ENCODE measurements at places on chromosomes 1 and 21.

DNA sequence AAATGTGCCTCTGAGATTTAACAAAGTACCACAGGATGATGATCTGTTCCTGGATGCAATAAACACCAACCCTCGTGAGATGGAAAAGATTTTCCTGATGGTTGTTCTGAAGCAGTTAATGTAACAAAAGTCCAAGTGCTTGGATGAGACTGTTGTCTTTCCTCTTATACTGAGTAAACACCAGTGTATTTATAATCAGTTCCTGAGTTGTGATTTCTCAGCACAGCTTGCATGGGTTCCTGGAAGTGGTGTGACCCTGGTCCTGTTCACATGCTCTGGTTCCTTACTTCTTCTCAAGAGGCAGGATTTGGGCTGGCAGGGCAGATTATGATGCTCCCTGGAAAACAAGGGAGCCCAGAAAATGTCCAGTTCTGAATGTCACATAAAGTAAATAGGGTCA lies 208.2 kb upstream of the USP24 start:
- no peak for DNase-seq

DNA sequence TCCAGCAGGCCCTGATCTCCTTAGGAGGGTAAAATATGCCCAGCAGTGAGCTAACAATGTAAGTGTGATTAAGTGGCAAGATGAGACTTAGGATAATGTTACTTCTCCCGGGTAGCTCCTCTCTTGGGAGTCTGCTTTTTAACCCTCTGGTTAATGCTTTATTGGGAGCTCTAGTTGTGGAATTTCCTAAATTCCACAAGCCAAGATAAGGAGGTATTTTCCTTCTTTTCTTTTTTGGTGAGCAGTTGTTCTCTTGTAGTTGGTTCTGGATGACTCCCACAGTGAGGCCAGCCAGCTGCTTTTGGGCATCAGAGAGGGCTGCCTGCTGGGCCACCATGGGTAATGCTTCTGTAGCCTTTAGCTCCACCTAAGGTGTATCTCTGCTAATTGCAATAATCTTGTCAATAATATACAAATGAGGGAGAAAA lies 19.3 kb downstream of the C1orf52 start:
- no peak for DNase-seq

DNA sequence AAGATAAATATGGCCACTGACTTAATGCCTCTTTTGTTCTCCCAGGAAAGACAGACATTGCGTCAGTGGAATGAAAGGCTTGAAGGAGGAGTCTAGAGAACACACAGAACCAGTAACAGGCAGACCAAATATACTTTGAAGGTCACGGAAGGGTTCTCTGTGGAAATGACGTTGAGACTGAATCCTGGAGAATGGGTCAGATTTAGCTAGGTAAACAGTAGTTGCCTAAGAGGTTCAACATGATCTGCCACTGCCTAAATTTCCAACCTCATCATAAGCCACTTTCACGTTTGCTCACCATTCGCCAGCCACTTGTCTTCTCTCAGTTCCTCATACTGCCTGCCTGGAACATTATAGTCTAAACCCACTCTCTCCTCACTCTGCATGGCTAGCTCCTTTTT lies 20.5 kb downstream of the PLA2G4A start:
- no peak for DNase-seq

GRCh38 chr1:39729030-39729429 lies 9.7 kb upstream of the PPIE start:
- DNase-seq: no peak

- no peak for DNase-seq
Observed at GRCh38 chr1:32580348-32581017, 41.3 kb downstream of the ZBTB8A start.

DNA sequence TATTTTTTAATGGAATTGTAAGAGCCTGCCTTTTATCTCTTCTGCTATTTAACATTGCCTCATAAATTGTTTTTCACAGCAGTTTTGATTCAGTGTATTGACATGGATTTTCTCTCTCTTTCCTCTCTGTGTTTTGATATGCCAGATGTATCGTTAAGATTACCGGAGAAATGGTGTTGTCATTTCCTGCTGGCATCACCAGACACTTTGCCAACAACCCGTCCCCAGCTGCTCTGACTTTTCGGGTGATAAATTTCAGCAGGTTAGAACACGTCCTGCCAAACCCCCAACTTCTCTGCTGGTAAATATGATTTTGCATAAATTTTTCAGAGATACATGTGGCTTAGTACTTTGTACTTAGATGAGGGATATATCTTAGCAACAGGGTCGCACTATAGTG lies 23.1 kb upstream of the DYNLT5 start:
- DNase-seq: no peak

DNA sequence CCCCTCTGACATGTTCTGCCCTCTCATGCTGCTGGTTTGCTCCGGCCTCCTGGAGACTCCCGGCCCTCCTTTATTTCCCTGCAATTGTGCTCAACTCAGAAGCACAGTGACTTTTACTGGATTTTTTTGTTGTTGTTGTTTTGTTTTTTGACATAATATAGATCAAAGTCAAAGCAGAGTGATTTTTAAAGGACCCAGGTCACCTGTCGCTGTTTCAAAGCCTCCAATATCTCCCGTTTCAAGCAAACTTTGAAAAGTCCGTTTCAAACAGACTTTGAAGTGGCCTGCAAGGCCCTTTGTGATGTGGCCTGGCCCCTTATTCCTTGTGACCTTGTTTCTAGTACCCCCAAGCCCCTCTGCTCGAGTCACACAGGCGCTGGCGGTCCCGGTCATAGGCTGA lies 58.1 kb downstream of the TBCE start:
- no peak for DNase-seq

DNA sequence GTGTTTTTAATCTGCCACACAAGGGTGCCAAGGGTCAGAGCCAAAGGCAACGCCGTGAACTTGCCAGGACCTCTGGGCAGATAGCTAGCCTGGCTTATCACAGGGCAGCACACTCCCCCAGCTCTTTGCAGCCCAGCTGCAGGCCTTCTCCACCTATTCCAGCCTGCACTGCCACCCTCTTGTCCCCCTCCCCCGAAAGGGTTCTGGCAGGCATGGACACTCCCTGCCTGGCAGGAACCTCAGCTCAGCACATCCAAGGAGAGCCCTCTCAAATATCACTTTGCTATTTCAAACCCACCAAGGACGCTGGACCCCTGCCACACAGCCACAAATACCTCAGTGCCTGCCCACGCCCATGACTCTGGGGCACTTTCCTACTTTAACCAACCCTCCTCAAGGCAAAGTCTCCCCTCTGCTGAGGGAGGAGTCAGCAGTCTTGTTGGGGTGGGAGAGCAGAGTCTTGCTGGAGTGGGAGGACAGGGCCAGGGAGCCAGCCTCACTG lies 9.1 kb downstream of the SSBP3 start:
- no peak for DNase-seq

DNA sequence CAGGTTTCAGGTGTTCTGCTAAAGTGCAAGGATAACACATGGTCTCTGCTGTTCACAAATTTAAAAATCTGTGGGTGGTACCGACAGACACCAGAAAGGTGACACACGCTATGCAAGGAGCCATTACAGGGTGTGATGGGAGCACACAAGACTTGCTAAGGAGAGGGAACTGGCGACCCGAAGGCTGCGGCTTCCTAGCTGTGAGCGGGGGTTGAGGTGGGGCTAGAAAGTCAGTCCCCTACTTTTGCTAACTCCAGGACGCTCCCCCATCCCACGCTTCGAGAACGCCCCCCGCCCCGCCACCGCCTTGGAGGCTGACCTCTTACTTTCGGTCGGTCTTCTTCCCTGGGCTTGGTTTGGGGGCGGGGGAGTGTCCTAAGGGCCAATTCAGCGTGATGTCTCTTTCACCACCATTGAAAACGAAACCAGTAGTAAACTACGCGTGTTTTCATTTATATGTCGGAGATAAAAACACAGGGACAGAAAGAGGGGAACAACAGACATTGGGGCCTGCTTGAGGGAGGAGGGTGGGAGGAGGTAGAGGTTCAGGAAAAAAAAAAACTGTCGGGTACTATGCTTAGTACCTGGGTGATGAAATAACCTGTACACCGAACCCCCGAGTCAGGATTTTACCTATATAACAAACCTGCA lies 1.1 kb downstream of the CKS1B start:
- no peak for DNase-seq

- DNase-seq: no peak
Observed at GRCh38 chr21:42473498-42474042, 22.5 kb downstream of the RSPH1 start.

DNA sequence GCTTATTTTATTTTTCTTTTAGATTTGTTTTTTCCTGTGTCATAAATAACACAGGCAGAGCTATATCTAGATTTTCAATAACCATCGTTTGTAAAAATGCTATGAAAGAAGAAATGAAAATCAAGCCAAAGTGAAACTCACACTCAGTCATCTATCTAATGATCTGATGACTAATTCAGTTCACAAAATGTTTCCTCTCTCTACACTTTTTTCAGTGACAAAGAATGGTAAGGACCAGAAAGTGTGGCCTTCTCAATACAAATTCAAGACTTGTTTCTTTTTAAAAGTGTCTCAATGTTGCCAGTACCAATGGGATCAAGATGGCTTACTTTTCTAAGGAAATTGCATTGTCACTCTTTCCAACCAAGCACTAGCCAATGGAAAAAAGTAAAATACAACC lies 282.8 kb upstream of the PKN2 start:
- no peak for DNase-seq

- no peak for DNase-seq
Observed at GRCh38 chr21:31524140-31524539, 135.4 kb upstream of the SOD1 start.

GRCh38 chr1:59509341-59509875 lies 212.5 kb downstream of the FGGY start:
- no peak for DNase-seq
